Activated T-cell treated with anti-CD3 and anti-CD28 coated beads for 4 hours (primary cell): ENCODE measurements at places on chromosomes 4 and X.

- no peak for DNase-seq
These were observed 73.2 kb downstream of the RASL11B start for GRCh38 chr4:52935317-52935716.

GRCh38 chr4:6474053-6474568, 1.7 kb upstream of the PPP2R2C start:
- no peak for DNase-seq

GRCh38 chrX:139224953-139225665, 305.4 kb upstream of the F9 start:
- DNase-seq, result no peak

GRCh38 chrX:108216919-108217571, 125.5 kb downstream of the ATG4A start:
- no peak for DNase-seq

DNA sequence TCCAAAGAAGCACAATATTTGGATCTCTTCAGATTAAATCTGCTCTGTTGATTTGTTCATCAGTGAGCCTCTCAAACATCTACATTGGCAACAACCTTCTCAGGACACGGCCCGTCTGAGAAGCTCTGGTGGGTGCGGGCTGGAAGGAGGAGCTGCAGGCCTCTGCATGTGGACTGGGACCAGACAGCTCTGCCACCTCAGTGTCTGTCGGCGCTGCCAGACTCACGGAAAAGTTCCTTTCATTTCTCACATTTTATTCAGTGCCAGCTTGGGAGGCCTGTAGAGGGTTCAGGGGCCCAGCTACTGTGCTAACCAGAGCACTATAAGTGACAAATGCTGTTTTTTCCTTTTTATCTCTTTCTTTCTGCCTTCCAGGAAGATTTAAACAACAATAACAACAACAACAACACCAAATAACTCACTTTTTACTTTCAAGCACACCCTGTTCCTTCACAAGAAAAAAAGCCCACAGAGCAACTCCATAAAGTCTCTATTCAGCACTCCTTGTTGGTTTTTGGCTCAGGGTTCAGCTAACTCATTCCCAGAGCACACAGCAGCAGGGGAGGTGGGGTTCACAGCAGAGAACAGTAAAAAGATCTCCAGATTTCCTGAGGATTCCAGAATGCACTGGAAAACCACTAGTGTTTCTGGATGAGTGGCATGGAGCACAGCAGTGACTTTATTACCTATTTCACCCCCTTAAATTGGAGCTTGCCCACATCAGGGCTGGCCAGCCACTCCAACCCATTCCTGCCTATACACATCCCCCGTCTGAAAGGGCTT, 23.2 kb upstream of the HOPX start:
- DNase-seq, result no peak

GRCh38 chr4:179110356-179110755, 1668.1 kb upstream of the AGA start:
- DNase-seq, result no peak

- no peak for DNase-seq
These were observed 136.1 kb upstream of the MAP9 start for GRCh38 chr4:155512817-155513216.

DNA sequence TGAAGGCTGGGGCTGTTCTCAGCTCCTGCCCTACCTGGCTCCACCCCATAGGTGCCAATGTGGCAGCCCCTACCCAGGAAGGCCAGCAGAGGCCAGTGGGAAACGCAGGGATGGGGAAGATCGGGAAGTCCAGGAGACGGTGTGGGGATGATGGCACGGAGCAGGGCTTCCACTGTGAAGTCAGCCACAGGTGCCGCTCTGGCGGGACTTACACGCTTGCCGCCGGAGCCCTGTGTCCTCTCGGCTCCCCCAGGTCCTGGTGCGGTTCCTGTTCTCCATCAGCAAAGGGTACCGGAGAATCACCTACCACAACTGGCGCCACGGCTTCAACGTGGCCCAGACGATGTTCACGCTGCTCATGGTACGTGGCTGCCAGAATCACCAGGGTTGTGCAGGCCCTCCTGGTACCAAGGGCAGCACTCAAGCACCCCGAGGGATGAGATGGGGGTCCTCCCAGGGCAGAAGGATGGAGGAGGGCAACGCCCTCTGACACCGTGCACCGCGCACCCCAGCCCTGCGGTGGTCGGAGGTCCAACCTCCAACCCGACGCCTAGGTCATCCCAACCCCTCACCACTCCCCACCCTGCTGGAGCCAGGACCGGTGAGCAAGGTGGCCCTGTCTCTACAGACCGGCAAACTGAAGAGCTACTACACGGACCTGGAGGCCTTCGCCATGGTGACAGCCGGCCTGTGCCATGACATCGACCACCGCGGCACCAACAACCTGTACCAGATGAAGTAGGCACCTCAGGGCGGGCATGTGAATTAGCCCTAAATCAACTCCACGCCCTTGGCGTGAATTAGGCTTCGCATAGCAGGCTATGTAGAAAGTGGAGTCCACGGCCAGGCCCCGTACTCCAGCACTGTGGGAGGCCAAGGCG, 12.0 kb downstream of the ATP5ME start:
- DNase-seq, result no peak
